ENCODE measurements at places on chromosomes 5 and 9.
A peak's percentile ranks its signal among the peaks of the same experiment; 100 is the strongest.

- DNase-seq = no peak
Measured at GRCh38 chr5:178083922-178084321, 29.4 kb upstream of the N4BP3 start.

GRCh38 chr9:121990600-121991306 lies 102.4 kb downstream of the TTLL11 start:
- DNase-seq = no peak

- no peak for DNase-seq
Measured at GRCh38 chr5:116360008-116360853, 214.4 kb downstream of the SEMA6A start.

- DNase-seq = no peak
Measured at GRCh38 chr9:114327749-114328148, 1.9 kb upstream of the ORM2 start.

GRCh38 chr5:39076757-39077728 lies 2.8 kb upstream of the RICTOR start:
- DNase-seq = peak; percentile 35

GRCh38 chr5:142202282-142202681 lies 93.7 kb downstream of the NDFIP1 start:
- no peak for DNase-seq

- no peak for DNase-seq
Measured at GRCh38 chr9:136514022-136514714, 31.3 kb upstream of the SEC16A start.

DNA sequence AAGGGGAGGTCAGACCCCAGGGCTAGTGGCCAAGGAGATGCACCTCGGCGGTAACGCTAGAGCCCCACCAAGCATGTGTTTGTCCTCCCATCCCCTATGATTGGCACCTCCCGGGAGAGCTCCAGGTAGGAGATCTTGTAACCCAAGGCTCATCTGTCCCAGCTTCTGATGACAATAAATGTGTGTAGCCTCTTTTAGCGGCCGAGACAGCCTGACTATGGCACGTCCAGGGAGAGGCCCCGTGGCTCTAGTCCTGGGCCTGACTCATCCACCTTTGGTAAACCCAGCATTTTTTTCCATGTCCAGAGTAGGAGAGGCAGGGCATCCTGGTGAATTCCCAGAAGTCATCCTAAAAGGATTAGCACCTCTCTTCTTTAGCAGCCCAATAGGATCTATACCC lies 39.2 kb downstream of the IRF1 start:
- DNase-seq = no peak

DNA sequence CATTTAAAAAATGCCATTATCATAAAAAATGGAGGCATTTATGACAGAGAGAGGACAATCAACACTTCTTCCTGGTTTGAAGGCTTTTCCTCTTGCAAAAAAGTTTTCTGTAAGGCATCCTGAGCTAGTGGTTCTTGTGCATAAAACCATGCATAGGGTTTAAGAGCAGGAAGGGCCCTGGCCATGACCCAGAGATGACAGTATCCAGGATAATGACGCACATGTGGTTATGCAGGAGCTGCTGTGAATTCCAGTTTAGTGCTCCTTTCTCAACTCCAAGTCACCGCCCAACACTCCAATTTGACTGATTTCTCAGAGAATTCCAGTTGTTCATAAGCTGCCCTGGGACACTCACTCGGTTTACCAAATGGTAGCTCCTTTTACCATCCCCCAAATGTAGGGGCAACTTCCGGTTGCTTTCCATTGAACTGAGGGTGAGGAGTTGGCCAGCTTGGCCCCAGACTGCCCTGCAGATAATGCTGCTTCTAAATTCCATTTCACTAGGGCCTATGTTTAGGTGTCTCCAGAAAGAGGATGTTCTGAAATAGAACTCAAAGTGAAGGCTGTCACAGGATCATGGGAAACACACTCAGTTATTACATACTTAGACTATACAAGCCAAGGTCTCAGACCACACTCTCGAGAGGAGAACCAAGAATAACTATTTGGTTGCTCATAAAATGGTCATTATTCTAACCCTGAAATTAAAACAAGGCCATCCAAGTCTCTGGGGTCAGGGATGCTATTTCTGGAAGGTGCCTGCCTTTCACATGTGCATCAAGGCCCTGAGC lies 179.1 kb downstream of the SLIT3 start:
- DNase-seq = no peak

GRCh38 chr9:115517335-115518075 lies 399.5 kb upstream of the TNC start:
- DNase-seq = no peak

DNA sequence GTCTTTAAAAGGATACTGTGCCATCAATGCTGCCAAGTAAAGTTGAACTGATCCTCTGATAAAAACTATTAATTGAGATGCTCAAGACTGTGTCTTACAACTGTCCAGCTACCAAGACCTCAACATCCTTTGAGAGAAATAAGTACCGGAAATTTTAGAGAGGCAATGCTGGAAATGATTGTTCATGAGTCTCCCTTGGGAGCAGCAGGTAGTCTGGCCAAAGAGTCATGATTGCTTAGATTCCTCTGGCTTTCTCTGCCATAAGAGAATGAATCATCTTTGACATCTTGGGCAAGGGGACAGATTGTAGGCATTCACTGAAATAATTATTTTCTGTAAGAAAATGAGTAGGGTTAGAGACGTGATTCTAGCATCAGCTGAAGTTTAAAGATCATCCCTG lies 466.6 kb upstream of the DAB2 start:
- DNase-seq = no peak

DNA sequence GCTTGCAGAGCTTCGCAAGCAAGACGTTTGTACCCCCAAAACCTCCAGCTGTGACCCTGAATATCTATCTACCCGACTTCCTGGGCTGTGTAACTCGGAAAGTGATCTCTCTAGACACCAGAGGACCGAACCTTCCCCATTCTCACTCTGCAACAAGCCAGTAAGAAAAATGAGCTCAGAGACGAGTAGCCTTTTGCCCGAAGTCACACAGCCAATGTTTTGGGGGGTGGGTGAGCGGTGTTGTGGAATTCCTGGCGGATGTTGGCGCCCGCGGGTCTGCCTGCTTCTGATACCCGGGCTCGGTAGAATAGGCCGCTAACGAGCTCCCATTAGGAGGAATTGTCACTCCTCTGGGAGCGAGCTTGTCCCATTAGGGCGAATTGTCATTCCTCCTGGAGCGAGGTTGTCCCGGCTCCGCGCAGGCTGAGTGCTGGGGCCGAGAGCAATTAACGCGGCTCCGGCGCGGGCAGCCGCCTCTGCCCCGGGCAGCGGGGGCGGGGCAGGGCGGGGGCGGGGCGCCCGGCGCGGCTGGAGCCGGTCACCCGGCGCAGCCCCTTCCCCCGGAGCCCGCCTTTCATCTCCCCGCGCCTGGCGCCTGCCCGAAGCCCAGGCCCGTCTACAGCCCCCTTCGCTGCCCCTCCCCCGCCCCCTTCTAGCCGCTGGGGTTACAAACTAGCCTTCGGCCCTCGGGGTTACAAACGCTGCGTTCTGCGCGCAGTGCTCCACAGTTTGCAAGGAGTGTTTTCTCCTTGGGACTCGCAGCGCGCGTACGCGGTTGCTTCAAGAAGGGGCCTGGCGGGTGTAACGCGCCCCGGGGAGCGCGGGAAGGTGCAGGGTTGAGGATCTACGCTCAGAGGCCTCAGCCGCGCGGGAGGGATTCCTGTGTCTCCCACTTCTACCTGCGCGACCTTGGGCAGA lies 3.5 kb upstream of the MSX2 start:
- no peak for DNase-seq

DNA sequence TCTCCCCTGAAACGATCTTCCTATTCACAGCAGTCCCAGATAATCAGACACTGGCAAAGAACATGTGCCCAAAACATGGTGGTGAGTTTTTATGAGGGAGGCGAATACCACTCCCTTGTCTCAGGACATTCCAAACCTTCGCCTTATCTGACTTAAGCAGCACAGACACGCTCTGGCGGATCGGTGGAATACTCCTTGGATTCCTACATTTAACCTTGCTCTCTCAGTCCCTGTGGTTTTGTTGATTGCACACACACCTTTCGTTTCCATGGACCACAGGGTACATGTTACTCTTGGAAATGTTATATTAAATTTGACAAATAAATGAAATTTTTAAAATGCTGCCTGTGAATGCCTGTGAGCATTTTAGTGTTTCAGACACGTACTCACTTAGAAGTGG lies 87.8 kb upstream of the CPEB4 start:
- DNase-seq = no peak

- no peak for DNase-seq
Measured at GRCh38 chr5:115487756-115488155, 56.8 kb downstream of the FEM1C start.

- no peak for DNase-seq
Measured at GRCh38 chr5:55600497-55601203, 65.9 kb upstream of the PLPP1 start.

DNA sequence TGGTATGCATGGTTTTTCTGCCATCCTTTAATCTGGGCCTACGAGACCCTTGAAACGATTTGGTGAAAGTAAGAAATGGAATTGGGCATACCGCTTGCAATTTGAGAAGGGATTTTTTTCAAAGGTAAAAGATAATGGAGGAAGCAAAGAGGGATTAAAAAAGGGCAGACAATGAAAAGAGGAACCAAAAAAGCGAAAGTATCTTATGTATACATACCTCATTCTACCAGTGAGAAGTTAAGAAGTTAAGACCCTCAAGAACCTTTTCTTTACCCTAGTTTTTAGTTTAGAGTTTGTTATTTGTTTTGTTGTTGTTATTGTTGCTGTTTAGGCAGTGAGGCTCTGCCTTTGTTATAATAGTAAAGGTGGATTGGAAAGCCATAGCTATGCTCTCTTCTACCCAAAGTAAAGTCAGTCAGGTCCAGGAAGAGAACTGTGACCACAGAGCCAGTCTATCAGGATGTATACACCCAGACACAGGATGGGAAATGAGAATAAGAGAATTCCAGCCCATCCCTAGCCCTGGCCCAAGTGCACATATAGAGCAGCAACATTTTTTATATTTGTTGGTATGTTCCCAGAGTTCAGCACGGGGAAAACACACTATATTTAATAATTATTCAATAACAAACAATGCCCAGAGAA lies 166.6 kb downstream of the RFX3 start:
- no peak for DNase-seq

DNA sequence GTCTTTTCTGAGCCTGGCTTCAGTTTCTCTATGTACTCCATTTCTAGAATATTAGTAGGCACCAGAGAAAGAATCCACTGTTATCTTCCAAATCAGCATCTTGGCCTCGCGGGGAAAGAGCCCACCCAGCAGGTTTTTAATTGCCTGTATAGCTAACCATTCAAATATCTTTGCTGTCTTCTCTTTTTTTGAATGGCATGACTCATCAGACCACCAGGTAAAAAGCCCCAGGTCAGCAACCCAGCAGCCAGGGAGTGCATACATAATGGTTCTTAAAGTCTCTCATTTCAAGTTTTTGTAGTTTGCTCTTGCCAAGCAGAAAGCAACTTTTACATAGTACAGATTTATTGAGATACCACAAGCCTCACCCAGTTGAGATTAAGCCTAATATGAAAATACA lies 50.7 kb downstream of the TMEM167A start:
- DNase-seq = no peak

DNA sequence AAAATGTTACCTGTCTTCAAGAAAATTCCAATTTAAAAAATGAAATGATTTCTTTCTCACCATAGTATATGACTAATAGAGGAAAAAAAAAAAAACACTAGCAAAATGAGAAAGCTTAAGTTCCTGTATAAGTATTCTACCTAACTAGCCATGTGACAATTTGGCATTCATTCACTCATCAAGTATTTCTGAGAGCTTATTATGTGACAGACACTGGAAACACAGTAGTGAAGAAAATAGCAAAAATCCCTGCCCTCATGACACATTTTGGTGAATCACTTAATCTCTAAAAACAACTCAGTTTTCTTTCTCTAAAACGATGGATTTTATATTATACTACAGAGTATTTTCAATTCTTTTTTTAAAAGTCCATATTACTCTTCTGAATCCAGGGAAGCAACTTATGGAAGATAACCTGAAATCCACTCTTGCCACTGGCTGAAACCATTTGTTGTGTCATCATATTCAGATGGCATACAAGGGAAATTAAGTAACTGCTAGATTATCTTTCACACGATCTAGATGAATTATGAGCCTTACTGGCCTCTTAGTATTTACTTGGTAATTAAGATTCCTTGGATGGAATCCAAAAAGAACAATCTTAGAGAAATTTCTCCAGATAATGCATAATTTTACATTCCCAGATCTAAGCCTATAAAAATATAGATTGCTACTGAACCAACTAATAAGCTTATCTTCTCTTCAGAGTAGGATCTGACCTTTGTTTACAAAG lies 5.5 kb downstream of the PTBP3 start:
- DNase-seq = peak; percentile 45

DNA sequence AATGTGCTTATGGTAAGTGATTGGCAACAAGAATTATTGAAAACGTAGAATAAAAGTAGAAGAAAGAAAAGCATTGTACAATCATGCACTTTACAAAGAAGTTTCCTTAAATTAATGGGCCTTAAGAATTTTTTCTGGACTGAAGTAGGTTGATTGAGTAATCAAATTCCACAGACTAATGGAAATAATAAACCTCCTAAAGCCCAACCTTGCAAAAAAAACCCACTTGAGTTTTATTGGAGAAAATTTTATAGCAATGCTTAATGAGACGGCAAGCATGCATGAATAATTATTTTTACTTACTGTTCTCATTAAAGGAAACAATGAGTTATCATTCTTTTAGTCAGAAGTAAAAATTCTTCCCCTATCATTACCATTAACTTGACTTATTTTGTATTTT lies 676.1 kb upstream of the C9orf72 start:
- no peak for DNase-seq

DNA sequence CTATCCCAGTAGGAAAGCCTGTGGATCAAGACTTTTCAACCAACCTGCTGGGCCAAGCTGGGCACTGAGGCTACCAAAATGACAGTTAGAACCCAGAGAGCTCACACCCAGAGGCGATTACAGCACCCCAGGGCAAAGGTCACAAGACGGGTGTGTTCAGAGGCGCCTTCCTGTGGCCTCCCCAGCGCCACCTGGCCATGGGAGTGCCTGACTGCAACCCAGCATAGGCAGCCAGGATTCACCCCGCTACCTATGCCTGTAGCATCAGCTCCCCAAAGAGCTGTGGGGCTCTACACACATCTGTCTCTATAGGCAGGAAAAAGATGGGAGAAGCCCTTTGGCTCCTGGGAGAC lies 33.5 kb downstream of the PDGFRB start:
- no peak for DNase-seq

GRCh38 chr5:155686131-155686530 lies 640.8 kb upstream of the SGCD start:
- DNase-seq = no peak

- no peak for DNase-seq
Measured at GRCh38 chr9:89494199-89494598, 3.7 kb downstream of the SEMA4D start.

GRCh38 chr5:21862986-21863385 lies 990.2 kb downstream of the CDH12 start:
- no peak for DNase-seq

DNA sequence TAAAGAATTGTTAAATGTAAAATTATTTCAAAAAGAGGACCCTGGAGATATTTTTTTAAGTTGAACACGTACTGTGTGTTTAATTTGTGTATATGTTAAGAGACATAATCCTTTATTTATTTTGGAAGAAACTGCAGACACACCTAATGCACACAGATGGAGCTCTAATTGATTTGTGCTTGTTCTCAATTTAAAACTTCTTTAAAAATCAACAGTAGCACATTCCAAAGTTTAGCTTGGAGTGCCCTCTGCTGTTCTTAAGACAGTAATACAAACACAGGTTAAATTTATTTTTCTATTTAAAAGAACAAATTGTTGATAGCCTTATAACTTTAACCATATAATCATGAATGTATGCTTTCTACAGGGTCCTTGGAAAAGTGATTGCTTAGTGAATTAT lies 277.6 kb upstream of the ADAMTS16 start:
- DNase-seq = peak; percentile 9

GRCh38 chr5:37370550-37370863 lies 399 bp downstream of the NUP155 start:
- DNase-seq = no peak
